ENCODE measurements at places on chromosomes 12 and 14.

- no peak for DNase-seq
Observed at GRCh38 chr12:28051516-28052354, 79.2 kb upstream of the PTHLH start.

DNA sequence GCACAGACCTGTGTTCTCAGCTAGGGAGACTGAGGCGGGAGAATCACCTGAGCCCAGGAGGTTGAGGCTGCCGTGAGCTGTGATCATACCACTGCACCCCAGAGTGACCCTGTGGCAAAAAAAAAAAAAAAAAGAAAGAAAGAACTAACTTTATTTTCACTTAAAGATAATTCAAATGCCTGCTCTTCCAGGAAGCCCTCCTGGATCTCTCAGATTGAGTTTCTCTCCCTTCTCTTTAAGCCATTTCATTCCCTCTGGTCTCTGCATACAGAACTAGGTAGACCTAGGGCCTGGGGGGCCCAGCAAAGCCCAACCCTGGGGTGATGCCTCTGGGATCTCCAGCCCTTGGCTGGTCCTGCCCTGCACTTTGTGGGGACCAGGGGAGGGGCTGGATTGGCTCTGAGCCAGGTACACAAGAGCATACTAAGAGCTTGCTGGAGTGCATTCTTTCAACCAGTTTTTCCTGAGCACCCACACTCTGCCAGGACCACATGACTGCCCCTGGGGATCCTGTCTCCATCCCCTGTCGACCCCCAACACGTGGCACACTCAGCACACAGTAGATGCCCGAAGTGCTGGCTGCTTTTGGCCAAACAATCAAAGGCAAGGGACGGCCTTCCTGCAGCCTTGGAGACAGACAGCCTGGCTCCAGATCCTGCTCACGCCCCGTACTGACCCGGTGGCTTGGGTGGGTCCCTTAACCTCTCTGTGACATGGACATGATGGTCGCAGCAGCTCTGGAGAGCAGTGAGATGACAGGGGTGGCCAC lies 52.7 kb downstream of the CYP46A1 start:
- DNase-seq = peak; percentile 77

DNA sequence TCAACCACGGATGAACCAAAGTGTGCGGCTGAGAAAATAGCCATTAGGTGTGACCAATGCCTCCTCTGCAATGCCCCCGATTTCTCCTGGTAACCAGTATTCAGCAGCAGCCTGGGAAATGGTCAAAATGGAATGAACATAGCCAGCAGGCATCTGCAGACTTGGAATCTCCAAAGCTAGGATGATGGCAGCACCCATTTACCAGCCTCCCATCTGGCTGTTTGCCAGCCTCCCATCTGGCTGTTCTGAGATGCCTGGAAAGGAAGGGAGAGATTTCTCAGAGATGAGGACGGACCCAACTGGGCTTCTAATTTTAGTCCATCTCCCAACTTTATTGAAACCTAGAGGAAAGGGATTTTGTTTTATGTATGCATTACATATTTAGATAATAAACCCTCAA lies 16.2 kb downstream of the CLMN start:
- no peak for DNase-seq

DNA sequence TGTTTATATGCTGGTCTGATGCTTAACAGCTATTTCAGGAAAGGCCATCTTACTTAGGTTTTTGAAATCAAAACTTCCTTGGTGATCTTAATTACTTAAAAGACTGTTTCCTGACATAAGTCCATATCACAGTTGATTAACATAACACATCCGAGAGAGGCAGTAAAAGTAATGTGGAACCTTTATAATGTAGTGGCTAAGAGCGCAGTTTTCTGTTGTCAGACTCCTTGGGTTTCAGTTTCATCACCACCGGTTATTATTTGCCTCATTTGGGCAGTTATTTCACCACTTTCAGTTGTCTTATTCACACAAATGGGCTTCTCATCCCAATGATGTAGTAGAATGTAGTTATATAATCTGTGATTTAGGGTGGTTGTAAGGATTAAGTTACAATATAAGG lies 30.9 kb downstream of the TBC1D15 start:
- no peak for DNase-seq

DNA sequence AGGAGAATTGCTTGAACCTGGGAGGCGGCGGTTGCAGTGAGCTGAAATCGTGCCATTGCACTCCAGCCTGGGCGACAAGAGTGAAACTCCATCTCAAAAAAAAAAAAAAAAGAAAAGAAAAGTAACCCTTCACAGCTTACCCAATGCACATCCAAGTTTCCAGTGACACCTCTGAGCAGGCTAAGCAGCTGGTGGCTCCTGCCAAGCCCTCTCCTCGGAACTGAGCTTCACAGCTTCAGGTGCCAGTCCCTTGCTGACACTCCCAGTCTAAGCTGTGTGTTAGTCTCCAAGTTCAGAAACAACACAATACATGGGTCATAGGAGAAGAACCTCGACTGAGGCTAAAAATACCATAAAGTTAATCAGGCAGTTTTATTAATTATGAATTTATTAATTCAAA lies 7.9 kb downstream of the CD9 start:
- no peak for DNase-seq

GRCh38 chr12:76523408-76523807 lies 36.2 kb downstream of the OSBPL8 start:
- DNase-seq = no peak

GRCh38 chr12:115811045-115811444 lies 466.4 kb downstream of the MED13L start:
- no peak for DNase-seq

- DNase-seq = no peak
Observed at GRCh38 chr12:27772328-27773049, 7.5 kb upstream of the KLHL42 start.

DNA sequence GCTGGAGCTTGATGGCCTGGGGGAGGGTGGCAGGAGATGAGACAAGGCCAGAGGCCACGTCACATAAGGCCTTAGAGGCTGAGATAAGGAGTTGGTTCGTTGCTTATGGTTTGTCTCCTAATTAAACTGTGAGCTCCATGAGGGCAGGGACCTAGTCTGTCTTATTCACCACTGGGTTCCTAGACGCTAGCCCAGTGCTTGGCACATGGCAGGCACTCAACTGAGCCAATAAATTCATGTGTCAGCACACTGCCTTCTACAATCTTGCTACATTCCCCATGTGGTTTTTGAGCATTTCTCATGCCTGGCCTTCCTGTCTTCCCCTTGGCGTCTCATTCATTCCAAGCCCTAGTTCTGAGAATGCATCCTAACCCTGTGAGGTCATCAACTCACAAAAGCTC lies 92.5 kb upstream of the MED13L start:
- no peak for DNase-seq

DNA sequence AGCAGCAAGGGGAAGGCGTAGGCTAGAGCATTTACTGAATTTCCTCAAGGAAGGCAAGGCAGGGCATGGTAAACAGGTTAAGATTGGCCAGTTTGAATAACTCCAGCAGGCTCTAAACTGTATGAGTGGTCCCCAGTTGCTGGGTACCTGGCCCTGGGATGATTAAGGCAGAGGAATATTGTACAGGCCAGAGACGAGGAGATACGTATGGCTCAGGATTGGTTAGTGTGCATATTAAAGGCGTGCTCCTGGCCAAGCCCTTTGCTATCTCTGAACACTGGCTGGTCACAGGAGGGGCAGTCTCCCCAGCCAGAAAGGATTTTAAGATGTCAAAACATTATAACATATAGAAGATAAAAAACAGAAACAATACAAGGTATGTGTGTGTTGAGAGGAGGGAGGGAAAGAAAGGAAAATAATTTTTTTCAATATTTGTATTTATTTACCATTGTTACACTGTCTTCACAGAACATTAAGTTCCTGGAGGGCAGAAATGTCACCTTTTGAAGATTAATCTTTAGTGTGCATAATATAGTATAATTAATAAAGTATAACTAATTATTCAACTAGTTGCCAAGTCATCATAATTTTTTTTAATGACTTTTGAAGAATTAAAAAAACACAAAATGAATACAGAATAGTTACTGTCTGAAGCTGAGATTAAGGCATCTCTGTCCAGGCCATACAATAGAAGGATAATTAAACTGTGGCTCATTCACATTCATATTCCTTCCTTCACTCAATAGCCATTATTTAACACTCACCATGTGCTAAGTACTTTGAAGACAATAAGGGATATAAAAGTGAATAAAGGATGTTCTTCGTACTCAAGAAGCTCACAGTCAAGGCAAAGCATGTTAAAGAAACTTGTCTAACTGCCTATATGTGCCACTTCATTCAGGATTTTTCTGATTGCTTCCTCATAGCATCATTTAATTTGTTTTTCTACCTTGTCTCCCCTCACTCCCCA lies 41.9 kb downstream of the DCP1B start:
- DNase-seq = no peak

DNA sequence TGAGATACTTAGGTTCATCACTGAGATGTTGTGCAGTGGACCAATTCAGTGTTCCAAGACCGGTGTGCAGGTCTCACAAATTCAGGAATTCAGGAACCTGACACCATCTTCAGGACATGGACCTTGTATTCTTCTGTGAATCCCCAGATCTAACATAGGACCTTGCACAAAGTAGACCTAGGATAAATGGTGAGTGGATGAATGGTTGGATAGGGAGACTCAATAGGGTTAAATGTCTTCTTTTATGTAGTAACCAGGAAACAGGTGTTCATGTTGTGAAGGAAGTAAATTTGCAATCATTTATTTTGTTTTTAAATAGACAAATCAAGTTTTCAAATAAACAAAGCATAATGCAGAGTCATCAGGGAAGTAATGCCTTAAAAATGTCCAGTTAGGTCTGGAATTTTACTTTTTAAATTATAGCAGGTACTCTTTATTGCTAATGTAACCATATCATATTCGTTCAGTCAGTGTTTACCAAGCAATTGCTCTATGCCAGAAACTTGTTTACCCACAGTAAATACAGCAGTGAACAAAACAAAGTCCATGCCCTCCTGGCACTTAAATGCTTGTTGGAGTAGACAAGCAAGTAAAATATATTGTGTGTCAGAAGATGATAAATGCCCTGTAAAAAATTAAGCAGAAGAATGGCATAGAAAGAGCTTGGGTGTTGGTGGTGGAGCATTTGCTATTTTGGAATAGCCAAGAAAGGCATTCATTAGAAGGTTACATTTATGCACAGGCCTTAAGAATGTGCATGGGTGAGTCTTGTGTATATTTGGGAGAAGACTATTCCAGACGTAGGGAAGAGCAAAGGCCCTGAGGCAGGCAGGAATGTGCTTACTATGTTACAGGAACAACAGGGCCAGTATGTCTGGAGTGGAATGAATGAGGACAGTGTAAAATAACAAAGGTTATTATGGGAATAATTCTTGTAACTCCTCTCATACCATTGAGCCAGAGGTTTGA lies 26.3 kb downstream of the RXYLT1 start:
- no peak for DNase-seq

GRCh38 chr14:89503431-89503996 lies 86.5 kb upstream of the FOXN3 start:
- no peak for DNase-seq

DNA sequence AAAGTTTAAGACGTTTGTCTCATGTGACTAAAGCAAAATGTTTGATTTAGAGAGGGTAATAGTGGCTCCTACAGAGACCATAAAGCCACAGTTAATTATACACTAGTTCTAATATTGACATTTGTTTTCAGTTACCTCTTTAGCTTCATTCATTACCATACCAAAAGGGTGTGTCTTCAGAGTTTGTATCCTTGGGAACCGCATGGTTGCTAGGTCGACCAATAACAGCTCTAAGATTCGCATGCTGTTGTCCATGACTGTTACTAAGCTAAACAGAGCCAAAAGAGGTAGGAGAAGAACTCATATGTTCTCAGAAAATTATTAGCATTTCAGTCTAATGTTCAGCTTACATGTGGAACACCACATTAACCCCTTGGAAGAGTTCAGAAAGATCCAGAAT lies 36.2 kb upstream of the ETNK1 start:
- DNase-seq = no peak

- DNase-seq = no peak
Observed at GRCh38 chr14:67940486-67941455, 121.2 kb downstream of the RAD51B start.

DNA sequence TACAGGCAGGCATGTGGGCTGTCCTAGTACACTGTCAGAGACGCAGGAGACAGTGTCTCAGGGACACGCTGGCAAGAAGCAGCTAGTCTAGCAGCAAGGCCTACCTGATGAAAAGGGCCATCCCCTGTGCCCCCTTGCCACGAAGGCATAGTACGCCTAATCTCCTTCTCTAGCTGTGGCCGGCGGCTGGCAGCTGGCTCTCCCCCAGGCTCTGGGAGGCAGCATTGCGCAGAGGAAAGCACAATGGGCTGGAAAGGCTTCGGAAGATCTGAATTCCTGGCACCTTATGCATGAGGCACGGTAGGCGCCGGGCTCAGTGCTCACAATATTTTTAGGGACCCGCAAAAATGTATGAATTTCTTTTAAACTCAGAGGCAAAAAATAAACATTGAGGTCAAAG lies 16.0 kb upstream of the PLEKHH1 start:
- peak; percentile 21 for DNase-seq

DNA sequence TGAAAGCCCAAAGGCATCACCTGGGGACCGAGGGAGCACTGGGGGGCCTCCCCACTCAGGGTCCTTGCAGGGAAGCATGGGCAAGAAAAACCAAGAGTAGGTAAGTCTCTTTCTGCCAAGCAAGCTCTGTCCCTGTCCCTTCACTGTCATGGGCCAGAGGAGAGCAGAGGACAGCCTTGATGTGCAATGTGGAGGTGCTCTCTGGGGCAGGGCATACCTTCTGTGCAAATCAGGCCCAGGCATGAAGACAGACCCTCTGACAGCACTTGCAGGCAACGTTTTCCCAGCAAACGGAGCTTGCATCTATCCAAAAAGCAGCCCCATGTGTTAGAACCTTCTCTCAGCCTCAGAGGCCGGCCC lies 192.5 kb upstream of the PWP1 start:
- DNase-seq = no peak

- DNase-seq = no peak
Observed at GRCh38 chr14:99329711-99330315, 57.8 kb upstream of the BCL11B start.

DNA sequence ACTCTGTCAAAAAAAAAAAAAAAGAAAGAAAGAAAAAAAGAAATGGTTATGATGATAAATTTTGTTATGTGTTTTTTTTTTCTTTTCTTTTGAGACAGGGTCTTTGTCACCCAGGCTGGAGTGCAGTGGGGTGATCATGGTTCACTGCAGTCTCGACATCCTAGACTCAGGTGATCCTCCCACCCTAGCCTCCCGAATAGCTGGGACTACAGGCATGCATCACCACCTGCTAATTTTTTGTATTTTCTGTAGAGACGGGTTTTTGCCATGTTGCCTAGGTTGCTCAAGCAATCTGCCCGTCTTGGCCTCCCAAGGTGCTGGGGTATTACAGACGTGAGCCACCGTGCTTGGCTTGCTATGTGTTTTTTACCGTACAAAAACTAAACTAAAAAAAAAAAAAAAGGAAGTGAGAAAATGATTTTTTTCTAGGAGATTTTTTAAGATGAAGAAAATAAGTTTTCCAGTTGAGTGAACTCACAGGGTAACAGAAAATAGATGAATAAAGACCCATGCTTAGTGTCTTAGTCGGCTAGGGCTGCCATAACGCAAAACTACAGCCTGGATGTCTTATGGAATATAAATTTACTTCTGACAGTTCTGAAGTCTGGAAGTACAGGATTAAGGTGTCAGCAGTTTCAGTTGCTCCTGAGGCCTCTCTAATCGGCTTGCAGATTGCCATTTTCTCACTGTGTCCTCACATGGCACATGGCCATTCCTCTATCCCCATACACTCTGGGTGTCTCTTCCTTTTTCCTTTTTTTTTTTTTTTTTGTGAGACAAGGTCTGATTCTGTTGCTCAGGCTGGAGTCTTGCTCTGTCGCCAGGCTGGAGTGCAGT lies 13.2 kb upstream of the APOF start:
- DNase-seq = no peak
